GM13977 (cell line): ENCODE measurements at places on chromosomes 3 and 15.

DNA sequence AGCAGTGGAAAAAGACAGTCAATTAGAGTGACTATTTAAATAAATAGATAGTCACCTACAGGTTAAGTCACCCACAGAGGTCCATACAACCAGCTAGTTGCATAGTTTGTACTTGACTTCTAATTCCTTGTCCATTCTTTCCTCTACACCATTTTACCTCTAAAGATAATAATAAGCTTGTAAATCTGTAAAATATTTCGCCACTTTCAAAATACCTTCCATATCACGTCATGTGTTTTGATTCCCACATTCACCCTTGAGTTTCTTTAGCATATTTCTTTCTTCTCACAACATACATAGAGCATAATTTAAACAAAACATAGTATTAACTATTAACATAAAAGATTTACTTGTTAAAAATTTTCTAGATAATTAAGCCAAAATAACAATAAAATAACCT lies 689.6 kb downstream of the MECOM start:
- DNase-seq: no peak

DNA sequence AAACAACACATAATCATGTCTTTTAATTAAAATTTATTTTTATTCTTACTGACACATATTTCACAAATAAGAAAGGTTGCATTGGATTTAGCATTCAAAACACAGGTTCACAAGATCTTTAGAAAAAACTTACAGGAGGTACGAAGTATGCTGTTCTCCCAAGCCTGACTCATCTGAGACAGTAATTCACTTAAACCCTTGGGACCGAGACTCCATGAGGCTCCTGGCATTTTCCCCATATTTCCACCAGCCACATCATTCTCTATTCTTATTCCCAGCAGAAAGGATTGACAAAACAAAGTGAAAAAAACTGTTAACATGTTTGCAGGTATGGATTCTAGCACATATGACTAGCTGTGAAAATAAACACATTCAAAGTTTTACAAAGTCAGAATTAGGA lies 52.6 kb downstream of the CNTN3 start:
- no peak for DNase-seq

- DNase-seq: no peak
Measured at GRCh38 chr15:58419803-58420524, 11.8 kb upstream of the LIPC start.

DNA sequence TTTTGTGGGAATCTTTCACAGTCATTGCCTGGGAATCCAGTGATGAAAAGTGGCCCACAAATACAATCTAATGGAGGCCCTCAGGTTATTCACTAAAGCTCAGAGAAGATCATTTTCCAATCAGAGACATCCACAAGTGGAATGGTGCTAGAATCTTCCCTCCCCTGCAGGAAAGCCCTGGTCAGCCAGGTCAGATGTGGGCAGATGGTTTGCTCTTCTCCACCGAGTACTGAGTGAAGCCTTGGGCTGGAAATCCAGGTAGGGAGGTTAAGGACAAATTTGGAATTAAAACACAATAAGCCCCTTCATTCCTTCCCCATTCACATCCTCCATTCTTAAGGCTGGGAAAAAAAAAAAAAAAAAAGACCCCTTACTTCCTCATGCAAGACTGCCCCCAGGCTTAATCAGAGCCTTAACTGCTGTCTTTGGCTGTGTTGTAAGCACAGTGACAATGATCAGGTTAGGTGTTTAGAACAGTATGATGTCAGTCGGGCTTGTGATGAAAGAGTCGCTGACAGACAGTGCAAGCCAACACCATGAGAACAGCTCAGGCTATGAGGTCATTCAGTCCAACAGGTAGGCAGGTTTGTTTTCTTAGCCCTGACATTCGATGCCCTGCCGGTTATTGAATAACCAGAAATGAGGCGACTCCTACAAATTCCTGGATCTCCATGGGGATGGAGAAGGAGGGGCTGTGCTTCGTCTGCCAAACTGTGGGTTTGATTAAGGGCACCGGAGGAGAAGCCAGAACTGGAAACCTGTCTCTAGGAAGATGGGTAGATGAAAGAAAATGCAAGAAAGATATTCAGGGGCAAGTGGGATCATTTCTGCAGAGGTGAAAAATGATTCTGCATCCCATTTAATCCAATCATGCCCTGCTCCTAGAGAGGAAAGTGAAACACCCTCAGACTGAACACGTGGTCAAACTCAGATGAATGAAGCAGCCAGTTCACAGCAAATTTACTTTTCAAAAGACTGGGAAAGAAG lies 23.5 kb upstream of the HES1 start:
- DNase-seq: no peak

DNA sequence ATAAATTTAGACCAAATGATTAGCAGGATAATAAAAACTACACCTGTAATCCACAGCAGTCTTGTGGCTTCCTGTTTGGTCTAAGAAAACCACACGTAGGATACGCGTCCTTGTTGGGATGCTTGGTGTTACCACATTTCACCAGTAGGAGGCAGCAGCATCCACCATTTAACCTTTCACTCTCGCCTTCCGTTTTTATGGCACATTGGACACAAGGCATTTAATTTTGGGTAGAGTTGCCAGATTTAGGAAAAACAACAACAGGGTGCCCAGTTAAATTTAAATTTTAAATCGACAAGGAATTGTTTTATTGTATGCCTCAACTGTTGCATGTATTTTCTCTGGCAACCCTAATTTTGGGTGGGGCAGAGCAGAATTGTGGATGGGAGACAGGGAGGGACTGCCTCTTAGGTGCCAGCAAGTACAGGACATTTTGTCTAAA lies 6.3 kb downstream of the LRRC31 start:
- peak; percentile 51 for DNase-seq

DNA sequence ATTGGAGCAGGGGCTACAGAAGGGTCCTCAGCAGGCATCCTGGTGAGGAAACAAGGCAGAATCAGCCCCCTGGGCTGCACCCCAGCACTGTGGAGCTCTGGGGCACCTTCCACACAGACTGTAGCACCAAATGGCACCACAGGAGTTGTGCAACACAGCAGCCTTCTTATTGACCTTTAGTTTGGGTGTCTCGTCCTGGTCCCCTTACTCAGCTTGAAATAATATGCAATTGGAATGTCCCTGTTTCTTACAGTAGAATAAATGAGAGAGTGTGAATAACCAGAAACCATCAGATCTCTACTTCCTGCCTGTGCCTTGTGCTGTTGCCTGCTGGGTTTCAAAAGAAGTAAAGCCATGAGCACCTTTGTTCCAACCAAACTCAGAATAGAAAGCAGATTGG lies 44.5 kb downstream of the RPLP1 start:
- no peak for DNase-seq

GRCh38 chr15:32029862-32030781 lies at the start of gene CHRNA7:
TSS of gene CHRNA7 (plus strand) at chr15:32030515. CDS start at chr15:32030595, 80 bp downstream.
- DNase-seq: peak; percentile 54

DNA sequence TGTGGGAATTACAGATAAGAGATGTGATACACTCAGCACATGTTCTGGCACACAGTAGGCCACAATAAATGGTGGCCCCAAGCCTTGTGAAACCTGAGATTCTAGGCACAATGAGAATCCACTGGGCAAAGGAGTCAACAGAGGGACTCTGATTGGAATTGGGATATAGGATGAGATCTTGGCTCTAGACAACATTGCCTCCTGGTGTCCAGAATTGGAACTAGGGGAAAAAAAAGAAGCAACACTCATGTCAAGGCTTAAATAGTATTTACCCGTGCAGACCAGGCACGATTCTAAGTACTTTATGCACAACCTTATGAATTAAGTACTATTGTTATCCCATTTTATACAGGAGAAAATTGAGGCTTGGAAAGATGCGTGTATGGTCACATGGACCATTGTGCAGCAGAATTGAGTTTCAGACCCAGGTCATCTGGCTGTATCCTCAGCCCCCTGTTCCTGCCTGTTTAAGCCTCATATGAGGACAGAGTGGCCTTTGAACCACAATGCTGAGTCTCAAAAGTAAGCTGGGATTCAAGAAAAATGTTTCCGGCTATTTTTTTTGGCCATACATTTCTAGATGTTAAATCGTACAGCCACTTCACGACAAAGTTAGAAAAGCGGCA lies 124.8 kb downstream of the SV2B start:
- peak; percentile 50 for DNase-seq

DNA sequence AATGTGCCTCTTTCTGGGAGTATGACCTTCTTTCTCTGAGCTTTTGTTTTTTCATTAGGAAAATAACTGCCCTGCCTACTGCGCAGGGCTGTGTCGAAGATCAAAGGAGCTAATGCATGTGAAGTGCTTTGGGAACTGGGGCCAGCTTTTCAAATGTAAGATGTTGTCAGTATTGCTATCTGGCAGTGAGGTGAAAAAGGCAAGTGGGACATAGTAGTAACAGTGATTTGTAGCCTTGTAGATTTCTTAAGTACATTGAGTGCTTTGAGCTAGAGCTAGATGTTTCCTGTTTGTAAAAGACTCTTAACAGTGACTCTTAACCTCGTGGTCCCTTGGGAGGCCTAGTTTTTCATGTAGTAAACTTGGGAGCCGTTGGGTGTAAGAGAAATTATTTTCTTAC lies 126.5 kb downstream of the ECT2 start:
- DNase-seq: no peak

- peak; percentile 20 for DNase-seq
Measured at GRCh38 chr3:55434789-55435188, 52.3 kb downstream of the WNT5A start.

DNA sequence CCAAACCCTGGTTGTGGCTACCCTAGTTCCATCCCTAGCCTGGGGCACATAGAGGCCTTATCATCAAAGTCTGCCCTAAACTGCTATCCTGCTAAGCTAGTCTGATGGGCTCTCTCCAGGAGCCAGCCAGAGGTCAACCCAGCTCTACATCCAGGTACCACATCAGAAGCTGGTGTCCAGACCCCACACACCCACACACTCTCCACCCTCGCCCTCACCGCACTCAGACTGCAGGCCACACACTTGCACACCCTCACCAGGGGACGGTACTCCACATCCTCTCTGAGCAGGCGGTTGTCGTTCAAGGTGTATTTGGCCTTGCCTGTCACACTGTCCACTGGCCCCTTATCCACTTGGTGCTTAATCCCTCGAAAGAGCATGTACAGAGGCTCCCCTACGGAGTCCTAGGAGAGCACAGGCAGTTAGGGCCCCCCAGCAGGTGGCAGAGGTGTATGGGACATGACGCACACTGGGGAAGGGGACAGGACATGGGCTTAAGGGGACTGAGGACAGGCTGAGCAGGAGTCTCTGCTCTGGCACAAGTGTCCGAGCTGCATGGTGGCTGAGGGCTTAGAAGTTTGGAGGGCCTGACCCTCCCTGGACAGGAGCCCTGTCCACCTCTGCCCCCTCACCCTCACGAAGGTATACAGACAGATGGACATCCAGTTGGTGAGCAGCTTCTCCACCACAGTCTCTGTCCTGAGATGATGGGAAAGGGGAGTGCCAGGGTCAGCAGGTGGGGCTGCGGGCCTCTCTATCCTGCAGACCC lies 18.1 kb downstream of the PLXNB1 start:
- no peak for DNase-seq

DNA sequence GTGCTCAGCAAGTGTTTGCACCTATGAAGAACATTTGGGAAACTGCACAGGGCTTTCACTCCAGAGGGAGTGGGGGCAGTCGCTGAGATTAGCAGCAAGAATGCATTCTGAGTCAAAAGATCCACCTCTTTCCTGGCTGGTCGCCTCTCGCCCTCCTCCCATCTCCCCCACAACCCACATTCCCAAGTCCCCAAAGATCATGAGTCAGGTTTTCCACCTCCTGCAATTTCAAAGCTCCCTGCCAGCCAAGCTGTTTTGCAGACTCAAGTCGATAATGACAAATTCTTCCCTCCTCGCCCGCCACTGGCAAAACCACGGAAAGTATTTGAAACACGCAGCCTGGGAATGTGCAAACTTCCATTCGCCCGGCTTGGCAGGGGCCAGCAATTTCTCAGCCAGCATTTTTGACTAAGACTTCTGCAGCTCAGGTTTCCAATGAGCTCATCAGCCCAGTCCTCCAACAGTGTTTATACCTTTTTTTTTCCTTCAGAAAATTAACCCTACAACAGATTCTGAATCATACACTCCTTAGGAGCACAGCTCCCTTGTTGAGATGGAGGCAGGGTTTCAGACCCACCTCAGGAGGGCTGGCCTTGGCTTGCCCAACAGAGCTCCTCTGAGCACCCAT lies 181.4 kb downstream of the SMAD6 start:
- no peak for DNase-seq

DNA sequence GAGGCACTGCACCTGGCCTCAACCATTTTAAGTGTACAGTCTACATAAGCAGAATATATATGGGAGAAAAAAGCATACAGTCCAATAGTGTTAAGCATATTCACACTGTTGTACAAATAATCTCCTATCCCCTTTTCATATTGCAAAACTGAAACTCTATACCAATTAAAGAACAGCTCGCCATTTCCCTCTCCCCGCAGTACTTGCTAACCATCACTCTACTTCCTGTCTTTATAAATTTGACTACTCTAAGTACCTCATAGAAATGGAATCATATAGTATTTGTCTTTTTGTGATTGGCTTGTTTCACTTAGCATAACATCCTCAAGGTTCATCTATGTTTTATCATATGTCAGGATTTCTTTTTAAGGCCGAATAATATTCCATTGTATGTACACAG lies 21.6 kb upstream of the TASOR start:
- DNase-seq: no peak

- no peak for DNase-seq
Measured at GRCh38 chr15:31758126-31758525, 272.2 kb upstream of the CHRNA7 start.

DNA sequence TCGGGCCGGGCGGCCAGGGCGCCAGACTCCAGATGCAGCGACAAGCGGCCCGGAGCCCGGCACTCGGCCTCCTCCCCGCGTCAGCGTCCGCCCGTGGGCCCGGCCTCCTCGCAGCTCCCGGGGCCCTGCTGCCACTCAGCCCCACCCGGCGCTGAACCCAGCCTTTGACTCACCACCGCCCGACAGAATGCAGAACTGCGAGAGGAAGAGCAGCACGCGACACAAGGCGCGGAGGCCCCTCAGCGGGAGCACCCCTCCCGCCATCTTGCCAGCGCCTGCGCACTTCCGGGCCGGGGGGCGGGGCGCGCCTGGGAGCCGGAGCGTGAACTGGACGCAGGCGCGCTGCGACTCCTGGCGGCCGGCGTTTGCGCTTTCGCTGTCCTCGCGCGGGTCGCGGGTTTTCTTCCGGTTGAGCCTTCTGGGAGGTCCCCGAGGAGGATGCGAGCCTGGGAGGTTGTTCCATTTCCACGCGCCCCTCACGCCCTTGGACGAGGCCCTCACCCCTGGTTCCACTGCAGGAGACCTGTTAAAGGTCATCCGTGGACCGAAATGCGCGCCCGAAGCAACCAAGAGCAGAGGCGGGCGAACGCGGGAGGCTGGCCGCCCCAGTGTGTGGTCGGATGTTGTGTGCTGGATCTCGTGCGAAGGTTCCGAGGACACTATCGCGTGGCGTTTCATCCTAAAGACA lies at the start of gene TM2D3:
TSS of gene TM2D3 (minus strand) at position 284 of the 688 bp plus-strand sequence. CDS start at position 264, 20 bp downstream.
- DNase-seq: peak; percentile 96

GRCh38 chr3:143475981-143476380 lies 356.4 kb downstream of the CHST2 start:
- no peak for DNase-seq

GRCh38 chr3:164004205-164004604 lies 1074.1 kb downstream of the SI start:
- DNase-seq: no peak

GRCh38 chr15:41562784-41563198 lies 3.8 kb downstream of the TYRO3 start:
- no peak for DNase-seq
